Activated CD8-positive, alpha-beta T cell treated with anti-CD3 and anti-CD28 coated beads for 36 hours (primary cell): ENCODE measurements at places on chromosomes 13 and 19. TPM values are rescaled to one million over a fixed set of nuclear protein-coding genes. Genes with fewer than 3 reads are reported as not detected.
A peak's percentile ranks its signal among the peaks of the same experiment; 100 is the strongest.

- DNase-seq = peak; percentile 12
Observed at GRCh38 chr13:46992383-46992952, 95.6 kb upstream of the HTR2A start.

- DNase-seq = no peak
Observed at GRCh38 chr13:69660155-69660554, 447.5 kb upstream of the ATXN8OS start.

DNA sequence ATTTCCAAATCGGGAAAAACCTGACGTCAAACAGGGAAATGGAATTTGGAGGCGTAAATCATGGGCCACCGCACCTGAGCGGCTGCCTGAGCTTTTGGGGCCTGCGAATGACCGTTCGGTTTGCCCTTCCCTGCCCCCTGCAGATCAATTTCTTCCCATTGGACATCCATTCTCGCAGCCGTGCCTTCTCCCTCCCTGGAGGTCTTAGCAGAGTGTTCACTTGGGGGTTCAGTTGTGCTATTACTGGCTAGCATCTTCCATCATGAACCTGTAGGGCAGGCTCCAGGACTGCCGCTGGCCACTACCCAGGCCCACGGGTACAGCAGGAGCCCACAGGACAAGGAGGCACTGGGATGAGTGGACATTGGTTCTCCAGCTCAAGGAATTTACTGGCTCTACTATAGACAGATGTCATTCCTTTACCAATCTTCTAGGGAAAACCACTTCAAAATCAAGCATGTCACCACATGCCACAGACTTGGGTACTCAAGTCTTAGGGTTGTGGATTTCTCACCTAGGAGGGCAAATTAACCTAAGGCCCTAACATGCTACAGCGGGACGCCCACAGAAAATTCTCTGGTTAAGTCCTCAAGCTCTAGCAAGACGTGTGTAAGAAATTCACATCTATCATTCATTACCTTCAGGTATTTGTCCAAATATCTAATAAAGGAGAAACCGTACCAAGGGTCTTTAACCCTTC is 75.5 kb downstream of the COL4A1 start:
- no peak for DNase-seq

GRCh38 chr13:113947311-113948033 is 26.4 kb downstream of the C13orf46 start:
- DNase-seq = no peak

DNA sequence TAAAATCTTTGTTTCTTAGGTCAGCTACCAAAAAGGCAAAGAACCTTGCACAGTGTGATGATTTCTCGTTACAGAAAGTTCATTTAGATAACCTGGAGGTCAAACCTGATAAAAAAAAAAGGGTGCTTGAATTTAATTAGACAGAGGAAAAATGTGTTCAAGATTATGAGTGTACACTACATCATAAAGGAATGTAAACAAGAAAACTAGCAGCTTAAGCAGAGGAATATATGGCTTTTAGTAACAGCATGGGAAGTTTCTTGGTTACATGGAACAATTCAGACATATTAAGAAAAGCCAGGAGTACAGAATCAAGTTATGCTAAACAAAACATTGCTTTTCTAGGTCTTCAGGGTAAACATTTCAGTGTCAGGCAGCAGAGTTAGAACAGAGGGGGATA is 32.9 kb downstream of the ING1 start:
- DNase-seq = no peak

DNA sequence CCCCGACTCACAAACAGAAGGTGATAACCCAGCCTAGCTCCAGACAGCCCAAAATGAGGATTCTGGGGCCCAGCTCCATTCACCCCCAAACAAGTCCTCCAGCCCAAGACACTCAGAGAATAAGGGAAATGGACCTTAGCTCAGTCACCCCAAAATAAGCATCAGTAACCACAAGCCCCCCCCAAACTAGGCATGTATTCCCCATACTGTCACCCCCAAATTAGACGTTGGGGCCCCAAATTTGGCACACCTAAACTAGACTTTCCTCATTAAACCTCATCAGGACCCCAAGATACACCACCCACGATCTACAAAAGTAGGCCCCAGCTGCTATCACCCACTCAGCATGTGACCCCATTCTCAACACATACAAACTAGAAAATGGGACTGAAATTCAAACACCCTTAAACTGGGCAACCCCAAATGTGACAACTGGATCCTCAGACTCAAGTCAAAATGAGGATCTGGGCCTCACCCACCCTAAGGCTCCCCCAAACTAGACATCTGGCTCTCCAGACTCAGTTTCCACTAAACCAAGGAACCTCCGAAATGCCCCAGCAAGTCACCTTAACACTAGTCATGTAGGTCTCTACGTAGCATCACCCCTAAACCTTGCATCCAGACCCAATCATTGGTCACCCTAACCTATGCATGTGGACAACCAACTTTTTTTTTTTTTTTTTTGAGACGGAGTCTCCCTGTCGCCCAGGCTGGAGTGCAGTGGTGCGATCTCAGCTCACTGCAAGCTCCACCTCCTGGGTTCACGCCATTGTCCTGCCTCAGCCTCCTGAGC is 13.4 kb upstream of the ERFL start:
- DNase-seq = no peak

GRCh38 chr19:3250675-3251074 is 26.2 kb downstream of the CELF5 start:
- peak; percentile 67 for DNase-seq

DNA sequence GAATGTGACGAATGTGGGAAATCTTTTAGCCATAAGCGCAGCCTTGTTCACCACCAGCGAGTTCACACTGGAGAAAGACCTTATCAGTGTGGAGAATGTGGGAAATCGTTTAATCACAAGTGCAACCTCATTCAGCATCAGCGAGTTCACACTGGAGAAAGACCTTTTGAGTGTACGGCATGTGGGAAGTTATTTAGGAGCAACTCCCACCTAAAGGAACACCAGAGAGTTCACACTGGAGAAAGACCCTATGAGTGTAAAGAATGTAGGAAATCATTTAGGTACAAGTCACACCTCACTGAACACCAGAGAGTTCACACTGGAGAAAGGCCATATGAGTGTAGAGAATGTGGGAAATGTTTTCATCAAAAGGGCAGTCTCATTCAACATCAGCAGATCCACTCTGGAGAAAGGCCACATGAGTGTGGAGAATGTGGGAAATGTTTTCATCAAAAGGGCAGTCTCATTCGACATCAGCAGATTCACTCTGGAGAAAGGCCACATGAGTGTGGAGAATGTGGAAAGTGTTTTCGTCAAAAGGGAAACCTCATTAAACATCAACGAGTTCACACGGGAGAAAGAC is 7.6 kb downstream of the ZNF776 start:
- no peak for DNase-seq

- no peak for DNase-seq
Observed at GRCh38 chr13:76955193-76955592, 6.9 kb downstream of the ACOD1 start.

DNA sequence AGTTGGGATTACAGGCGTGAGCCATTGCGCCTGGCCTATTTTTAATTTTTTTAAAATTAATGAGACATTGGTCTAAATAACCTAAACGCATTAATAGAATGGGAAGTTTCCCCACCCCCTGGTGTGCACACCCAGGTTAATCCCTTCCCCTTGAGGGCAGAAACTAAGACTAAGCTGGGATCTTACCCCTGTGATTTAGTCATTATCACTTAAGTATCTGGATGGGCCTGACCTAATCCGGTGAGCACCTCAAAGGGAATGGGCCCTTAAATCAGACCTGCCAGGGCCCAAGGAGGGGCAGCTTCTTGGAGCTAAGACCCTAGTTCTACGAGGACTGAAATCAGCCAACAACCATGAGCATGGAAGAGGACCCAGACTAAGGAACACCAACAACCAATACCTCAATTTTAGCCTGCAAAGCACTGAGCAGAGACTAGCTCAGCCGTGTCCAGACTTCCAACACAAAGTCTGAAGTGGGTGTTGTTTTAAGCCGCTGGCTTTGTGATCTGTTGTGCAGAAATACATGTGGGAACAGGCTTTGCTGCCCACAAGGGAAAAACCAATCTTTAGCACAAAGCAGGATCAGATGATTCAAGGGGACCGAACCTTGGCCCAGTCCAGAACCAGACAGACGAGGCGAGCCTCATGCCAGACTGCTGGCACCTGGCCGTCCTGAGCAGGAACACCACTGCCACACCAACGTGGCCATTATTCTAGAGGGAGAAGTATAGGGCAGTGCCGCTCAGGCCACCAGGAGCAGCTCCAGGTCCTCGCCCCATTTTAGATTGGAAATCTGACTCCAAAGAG is 7.1 kb downstream of the UBE2S start:
- DNase-seq = no peak

DNA sequence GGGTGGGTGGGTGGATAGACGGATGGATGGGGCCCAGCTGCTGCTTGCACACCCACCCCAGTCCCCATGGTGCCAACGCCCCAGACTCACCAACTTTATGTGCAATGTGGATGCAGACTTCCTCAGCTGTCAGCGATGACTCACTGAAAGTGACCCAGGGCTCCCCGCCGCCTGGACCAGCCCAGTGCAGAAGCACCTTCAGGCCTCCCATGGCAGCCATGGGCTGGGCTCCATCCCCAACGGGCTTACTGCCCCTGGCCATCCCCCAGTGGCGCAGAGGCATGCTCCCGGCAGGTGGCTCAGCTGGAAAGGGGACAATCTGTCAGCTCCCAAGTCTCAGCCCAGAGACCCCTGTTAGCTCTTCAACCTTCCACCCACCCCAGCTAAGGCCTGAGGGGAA is 2.2 kb downstream of the TYK2 start:
- no peak for DNase-seq

DNA sequence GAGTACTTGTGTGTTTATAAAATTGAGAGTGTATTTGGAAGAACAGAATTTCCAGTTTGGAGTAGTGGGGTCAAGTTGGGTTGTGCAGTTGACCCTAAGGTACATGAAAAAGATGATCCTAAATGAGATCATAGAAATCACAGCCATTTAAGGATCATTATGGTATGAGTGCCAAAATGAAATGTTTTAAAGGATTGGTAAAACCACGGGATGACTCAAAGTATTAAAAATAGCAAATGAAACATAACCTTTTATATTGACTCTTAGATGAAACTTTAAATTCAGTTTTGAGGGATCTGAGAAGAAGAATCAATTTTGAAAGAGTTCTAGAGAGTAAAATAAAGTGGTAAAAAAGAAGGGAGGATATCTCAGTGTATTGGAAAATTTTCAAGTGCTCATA is 773.8 kb downstream of the GPC5 start:
- no peak for DNase-seq

DNA sequence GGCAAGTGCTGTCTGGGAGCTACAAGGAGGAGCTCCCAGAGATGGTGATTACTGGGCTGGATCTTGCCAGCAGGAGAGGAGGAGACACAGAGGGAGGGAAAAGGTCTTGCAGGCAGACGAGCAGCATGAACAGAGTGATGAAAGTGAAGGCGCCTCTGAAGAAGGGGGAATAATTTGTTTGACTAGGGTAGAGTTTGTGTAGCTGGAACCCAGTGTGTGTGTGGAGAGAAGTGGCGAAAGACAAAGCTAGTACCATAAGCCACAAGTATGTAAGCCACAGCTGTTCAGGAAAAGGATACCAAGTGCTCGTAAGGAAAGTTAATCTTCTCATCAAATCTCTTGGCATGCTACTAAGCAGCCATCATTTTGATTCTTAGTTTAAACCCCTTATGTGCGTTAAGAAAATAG is 5.4 kb downstream of the FLT1 start:
- DNase-seq = no peak

GRCh38 chr19:40584007-40584406 is 7.3 kb downstream of the SHKBP1 start:
- no peak for DNase-seq

- DNase-seq = no peak
Observed at GRCh38 chr19:30739394-30739793, 367.2 kb downstream of the ZNF536 start.

GRCh38 chr13:23776698-23777574 is 112.3 kb downstream of the MIPEP start:
- no peak for DNase-seq

- DNase-seq = peak; percentile 92
Observed at GRCh38 chr19:10836479-10837330, 693 bp upstream of the TMED1 start.

DNA sequence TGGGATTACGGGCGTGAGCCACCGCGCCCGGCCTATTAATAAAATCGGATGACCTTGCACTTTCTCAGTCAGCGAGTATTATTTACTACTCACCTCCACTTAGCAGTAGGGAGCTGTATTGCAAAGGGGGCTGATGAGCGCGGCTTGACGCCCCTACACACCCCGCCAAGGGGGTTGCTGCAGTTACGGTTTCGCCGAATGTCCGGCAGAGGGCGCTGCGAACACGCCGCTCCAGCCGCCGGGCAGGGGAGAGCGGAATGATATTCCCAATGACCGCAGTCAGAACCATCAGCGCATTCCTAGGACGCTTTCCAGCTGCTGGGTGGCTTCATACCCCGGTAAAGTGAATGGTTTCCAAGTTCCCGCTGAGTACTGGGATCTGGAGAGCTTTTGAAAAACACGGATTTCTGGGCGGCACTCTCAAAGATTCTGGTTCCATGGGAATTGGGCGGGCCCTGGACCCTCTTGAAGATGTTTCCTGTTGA is 30.0 kb upstream of the TPT1 start:
- peak; percentile 43 for DNase-seq

DNA sequence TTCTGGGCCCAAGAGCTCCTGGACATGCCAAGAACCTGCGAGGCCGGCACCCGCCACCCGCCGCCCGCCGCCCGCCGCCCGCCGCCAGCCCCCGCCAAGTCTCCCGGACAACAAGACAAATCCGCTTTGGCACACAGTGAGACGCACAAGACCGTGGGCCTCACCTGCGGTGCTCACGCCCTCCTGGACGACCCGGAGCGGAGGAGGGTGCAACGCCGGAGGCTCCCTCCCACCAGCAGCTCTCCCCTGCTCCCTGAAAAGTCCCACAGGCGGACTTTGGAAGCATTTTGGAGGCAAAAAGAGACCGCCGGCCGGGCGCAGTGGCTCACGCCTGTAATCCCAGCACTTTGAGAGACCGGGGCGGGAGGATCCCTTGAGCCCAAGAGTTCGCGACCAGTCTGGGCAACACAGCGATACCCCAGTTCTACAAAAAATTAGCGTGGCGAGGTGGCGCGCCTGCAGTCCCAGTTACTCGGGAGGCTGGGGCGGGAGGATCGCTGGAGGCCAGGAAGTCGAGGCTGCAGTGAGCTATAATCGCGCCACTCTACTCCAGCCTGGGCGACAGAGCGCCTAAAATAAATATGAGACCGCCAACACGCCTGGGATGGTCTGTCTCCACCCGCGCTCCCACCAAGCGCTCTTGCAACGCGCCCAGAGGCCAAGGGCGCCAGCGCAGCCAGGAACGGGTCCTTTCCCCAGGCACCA is 783 bp downstream of the RHPN2 start:
- no peak for DNase-seq

DNA sequence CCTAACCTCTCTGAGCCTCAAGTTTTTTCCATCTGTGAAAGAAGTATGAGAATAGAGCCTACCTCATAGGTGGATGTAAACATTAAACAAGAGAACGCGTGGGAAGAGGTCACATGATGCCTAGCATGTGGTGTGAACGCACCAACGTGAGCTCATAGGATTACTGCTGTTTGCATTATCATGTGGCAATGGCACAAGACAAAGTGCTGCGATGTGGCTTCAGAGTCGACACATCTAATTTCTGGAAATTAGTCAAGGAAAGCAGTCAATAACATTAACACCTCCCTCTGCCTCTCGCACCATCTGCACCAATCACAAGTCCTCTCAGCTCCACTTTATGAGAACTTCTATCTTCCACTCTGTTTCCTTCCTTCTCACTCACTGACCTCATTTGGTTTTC is 489.7 kb downstream of the COG6 start:
- peak; percentile 64 for DNase-seq

KMT2B gene
- 63.6 TPM for total RNA-seq

KLK11 gene
- total RNA-seq = not detected

HCST gene
- 72.0 TPM for total RNA-seq

SHISA2 gene
- 0.13 TPM for total RNA-seq

ZNF491 gene
- 1.4 TPM for total RNA-seq

MEIS3 gene
- not detected for total RNA-seq

QPCTL gene
- 31.6 TPM for total RNA-seq
